ENCODE measurements at places on chromosomes 5 and 9.

- DNase-seq = no peak
Measured at GRCh38 chr9:93724852-93725251, 148.5 kb downstream of the PHF2 start.

DNA sequence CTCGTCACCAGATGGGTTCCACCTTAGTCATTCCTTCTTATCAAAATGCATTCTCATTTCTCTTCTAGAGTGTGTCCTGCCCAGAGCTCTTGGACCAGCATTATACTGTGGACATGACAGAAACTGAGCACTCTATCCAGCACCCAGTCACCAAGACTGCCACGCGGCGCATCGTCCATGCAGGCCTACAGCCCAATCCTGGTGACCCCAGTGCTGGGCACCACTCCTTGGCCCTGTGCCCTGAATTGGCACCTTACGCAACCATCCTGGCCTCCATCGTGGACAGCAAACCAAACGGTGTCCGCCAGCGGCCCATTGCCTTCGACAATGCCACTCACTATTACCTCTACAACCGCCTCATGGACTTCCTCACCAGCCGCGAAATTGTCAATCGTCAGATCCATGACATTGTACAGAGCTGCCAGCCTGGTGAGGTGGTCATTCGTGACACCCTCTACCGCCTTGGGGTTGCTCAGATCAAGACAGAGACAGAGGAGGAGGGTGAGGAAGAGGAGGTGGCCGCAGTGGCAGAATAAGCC, 34.6 kb downstream of the CSF1R start:
- no peak for DNase-seq

GRCh38 chr9:127918183-127919107, 1.6 kb upstream of the ST6GALNAC4 start:
- no peak for DNase-seq

GRCh38 chr5:159515197-159515596, 184.9 kb upstream of the IL12B start:
- no peak for DNase-seq

GRCh38 chr5:7686794-7687193, 164.1 kb downstream of the CFAP90 start:
- DNase-seq = no peak

DNA sequence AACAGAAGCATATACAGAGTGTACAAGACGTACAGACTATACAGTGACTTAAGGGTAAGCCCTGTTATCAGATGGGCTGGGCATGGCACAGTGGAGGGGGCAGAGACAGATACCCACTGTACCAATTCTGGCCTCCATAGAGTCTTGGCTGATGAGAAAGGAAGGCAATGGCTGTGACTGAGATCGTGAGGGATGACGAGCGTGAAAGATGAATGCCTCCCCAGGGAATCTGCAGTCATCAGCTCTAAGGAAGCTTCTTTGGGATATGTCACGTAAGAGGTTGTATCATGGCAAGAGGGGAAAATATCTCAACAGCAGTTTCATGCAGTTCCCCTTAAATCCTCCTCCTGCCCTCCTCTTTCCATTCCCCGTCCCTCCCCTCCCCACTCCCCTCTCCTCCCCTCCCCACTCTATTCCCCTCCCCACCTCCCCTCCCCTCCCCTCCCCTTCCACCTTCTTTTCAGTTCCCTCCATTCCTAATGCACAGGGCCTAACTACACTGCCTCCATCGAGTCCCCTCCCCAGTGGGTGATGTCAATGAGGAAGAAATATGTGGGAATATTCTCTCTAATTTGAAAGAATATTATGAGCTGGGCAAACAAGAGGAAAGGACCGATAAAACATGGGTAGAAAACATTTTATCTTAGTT, 226.4 kb upstream of the DAP start:
- DNase-seq = no peak

GRCh38 chr5:172455511-172456061, 1.3 kb upstream of the SH3PXD2B start:
- no peak for DNase-seq
